NCI-H2171 treated with DMSO at 0.1 percent for 48 hours (cell line): ENCODE measurements at places on chromosomes 7 and 10.

- DNase-seq = no peak
These were observed 104.3 kb downstream of the AHR start for GRCh38 chr7:17402628-17403278.

- DNase-seq = no peak
These were observed 1.2 kb upstream of the PON3 start for GRCh38 chr7:95397381-95397780.

GRCh38 chr10:13331646-13332045 lies 16.4 kb downstream of the SEPHS1 start:
- DNase-seq = no peak

- DNase-seq = no peak
These were observed 9.7 kb downstream of the NPTX2 start for GRCh38 chr7:98626460-98627412.

GRCh38 chr10:86647773-86648703 lies 6.3 kb upstream of the OPN4 start:
- no peak for DNase-seq

DNA sequence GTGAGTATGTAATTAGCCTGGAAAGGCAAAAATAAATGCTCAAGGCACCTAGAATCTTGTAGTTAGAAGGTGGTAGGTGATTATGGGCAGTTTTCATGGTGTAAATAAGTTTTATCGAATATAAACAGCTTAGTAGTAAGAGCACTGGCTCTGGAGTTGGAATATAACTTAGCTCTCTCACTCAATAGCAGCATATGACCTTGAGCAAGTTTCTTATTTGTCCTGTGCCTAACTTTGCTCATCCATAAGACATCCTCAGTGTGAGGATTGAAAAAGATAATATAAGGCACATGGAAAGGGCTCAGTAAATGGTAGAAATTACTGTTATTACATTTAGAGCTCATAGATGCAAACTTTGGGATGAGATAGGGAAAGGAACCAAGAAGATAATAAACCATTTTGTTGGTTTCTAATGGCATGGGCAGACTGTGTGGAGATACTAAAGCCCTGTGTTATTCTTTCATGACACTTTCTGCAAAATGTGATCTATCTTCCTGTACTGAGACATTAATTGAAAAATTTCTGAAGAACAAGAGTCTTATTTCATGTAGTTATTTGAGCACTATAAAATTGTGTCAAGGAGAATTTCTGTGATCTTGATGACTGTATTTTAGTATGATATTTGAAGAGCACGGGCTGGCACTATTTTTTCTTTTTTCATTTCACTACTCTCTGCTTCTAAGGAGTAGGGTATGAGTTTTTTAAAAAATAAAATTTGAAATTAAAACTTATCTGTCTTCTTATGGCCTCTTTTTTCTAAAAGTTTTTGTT lies 3.1 kb downstream of the SLK start:
- no peak for DNase-seq

- DNase-seq = no peak
These were observed 52.3 kb upstream of the ZNF33B start for GRCh38 chr10:42690449-42691360.

DNA sequence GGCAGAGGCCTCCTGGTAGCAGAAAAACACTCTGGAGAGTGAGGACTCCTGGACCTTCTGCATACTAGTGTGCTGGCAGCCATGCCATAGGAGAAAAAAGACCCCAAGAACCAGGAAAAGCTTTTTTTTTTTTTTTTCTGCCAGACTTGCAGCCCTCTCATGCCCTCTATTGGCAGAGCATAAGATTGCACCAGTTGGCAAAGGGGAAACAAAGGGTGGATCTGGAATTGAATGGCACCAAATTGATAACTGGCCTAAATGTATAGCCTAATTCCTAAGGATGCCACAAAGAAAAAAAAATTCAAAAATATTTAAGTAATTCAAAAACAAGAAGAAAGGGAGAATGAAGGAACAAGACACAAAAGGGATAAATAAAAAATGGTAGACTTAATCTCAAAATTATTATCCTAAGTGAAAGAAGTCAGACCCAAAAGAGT lies 112.5 kb upstream of the GHITM start:
- peak; percentile 51 for DNase-seq

GRCh38 chr7:69256634-69257081 lies 341.6 kb upstream of the AUTS2 start:
- peak; percentile 84 for DNase-seq

DNA sequence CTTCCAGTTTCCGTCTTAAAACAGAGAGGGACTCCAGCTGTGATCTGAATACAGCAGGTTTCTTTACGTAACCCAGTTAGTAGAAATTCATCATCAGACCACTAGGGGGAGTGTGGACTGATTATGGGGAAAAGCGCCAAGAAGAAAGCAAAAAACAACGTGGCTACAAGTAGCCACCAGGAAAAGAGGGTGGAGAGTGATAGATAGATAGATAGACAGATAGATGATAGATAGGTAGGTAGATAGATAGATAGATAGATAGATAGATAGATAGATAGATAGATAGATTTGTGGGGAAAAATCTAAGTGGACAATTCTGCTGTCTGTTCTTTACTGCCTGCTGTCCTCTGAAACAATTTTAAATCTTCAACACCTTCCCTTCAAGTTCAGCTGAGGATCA lies 12.7 kb upstream of the AKR1B10 start:
- peak; percentile 79 for DNase-seq

GRCh38 chr10:16063350-16063749 lies 203.0 kb upstream of the MINDY3 start:
- no peak for DNase-seq

GRCh38 chr10:71989661-71990454 lies 25.7 kb downstream of the CHST3 start:
- DNase-seq = no peak

DNA sequence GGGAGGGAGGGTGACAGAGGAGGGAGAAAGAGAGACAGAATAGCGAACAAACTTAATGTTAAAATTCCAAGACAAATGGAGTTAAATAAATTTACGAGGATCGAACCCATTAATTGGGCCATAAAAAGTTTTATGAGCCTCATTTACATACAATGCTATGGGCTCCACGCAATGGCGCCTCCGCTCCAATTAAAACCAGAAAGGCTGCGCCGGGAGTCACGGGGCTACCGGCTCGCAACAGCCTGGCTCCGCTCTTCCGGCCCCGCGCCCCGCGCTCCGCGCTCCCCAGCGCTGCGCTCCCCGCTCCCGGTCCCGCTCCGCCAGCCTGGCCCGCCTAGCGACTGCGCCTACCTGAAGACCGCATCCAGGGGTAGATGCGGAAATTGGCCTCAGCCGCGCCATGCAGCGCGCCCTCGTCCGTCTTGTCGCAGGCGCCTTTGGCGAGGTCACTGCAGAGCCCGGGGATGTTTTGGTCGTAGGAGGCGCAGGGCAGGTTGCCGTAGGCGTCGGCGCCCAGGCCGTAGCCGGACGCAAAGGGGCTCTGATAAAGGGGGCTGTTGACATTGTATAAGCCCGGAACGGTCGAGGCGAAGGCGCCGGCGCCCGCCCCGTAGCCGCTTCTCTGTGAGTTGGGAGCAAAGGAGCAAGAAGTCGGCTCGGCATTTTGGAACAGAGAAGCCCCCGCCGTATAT lies 513 bp downstream of the HOXA7 start:
- peak; percentile 66 for DNase-seq

- DNase-seq = no peak
These were observed 45.6 kb upstream of the SLC29A3 start for GRCh38 chr10:71273506-71273905.
